ENCODE measurements at places on chromosomes 4 and X. TPM values are rescaled to one million over a fixed set of nuclear protein-coding genes. Genes with fewer than 3 reads are reported as not detected.

Gene PRR32
- total RNA-seq, result not detected

Gene TMPRSS11F
- not detected for total RNA-seq

Gene WFS1
- 14.3 TPM for total RNA-seq

Gene TMEM156
- 0.18 TPM for total RNA-seq

Gene BBS7
- total RNA-seq, result 24.3 TPM

Gene NEIL3
- 3.7 TPM for total RNA-seq

Gene ODAPH
- total RNA-seq, result not detected

Gene PUDP
- total RNA-seq, result 7.5 TPM

Gene PABPC1L2B
- total RNA-seq, result not detected

Gene SMIM9
- total RNA-seq, result not detected

Gene REELD1
- total RNA-seq, result not detected

Gene VCX
- not detected for total RNA-seq

Gene SORCS2
- total RNA-seq, result 0.27 TPM

Gene TCEAL8
- 144 TPM for total RNA-seq

Gene ADH7
- not detected for total RNA-seq

Gene GRIA3
- total RNA-seq, result 10.1 TPM

Gene GRID2
- 0.63 TPM for total RNA-seq

Gene GAGE2A
- not detected for total RNA-seq

Gene RASSF6
- total RNA-seq, result not detected

Gene P2RY10
- not detected for total RNA-seq

Gene LANCL3
- 0.18 TPM for total RNA-seq

Gene GAB3
- 1.2 TPM for total RNA-seq

Gene ITGB1BP2
- total RNA-seq, result 6.2 TPM

Gene TBC1D9
- total RNA-seq, result 12.8 TPM

Gene SSX2
- total RNA-seq, result not detected

Gene S100P
- total RNA-seq, result not detected

Gene ZXDB
- total RNA-seq, result 7.4 TPM

Gene SPIN2A
- not detected for total RNA-seq

Gene SUPT20HL2
- total RNA-seq, result not detected

Gene CHIC1
- total RNA-seq, result 17.5 TPM

Gene ETNPPL
- not detected for total RNA-seq

Gene CXCL1
- total RNA-seq, result 5.2 TPM

Gene RNF212
- total RNA-seq, result 6.9 TPM

Gene KLB
- total RNA-seq, result not detected

Gene PPARGC1A
- 0.81 TPM for total RNA-seq

Gene KCNIP4
- total RNA-seq, result 1.7 TPM

Gene MAML3
- total RNA-seq, result 3.1 TPM

Gene HTR2C
- not detected for total RNA-seq

Gene SMR3A
- total RNA-seq, result not detected

Gene REPS2
- 1.7 TPM for total RNA-seq

Gene FATE1
- not detected for total RNA-seq

Gene AKAP4
- total RNA-seq, result under 0.01 TPM

Gene CSAG3
- total RNA-seq, result not detected
